GM20000 (cell line): ENCODE measurements at places on chromosomes 12 and 14.
A peak's percentile ranks its signal among the peaks of the same experiment; 100 is the strongest.

- no peak for DNase-seq
Observed at GRCh38 chr12:21828136-21828775, 53.8 kb upstream of the KCNJ8 start.

DNA sequence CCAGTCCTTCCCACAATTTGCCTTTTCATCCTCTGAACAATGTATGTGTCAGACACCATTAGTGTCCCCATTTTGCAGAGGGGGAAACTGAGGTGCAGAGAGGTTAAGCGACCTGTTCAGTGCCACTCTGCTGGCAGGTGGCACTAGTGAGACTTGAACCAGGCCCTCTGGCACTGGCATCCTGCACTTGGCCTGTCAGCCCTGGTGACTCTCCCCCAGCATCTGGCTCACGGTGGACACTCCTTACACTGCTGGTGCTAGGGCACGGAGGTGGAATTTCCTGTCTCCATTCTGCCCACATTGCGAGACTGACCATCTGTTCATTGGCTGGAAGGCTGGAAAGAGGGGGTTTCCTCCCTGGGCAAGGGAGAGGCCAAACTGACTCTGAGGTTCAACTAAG is 48.7 kb downstream of the CCNK start:
- DNase-seq = no peak

- DNase-seq = no peak
Observed at GRCh38 chr12:77151030-77151429, 85.7 kb upstream of the E2F7 start.

- no peak for DNase-seq
Observed at GRCh38 chr12:94326727-94327126, 132.9 kb downstream of the CEP83 start.

DNA sequence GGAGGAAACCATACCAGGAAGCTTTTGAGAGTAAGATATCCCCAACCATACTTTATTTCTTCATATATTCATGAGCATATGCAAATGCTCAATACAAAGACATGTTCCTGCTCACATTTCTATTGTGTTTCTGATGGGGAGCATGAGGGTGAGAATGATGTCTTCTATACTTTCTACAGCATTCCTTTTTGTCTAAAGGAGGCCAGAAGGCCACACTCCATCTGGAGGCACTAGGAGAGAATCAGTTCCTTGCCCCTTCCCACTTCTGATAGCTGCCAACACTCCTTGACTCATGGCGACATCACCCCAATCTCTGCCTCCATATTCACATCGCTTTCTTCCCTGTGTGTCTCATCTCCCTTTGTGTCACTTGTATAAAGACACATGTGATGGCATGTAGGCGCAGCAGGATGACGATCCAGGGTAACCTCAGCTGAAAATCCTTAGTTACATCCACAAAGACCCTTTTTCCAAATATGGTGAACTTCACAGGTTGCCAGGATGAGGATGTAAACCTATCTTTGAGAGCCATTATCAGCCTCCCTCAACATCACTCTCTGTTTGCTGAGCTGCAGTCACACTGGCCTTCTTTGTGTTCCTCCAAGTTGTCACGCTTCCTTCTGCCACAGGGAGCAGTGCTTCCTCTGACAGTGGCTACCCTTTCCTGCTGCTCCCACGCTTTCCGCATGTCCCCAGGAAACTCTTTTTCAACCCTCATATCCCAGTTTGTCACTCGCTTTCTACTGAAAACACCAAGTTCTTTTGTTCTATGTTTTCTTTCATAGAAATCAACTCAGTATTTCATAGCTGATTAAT is 96.9 kb downstream of the STXBP6 start:
- no peak for DNase-seq

- DNase-seq = no peak
Observed at GRCh38 chr12:113322343-113322742, 12.6 kb downstream of the SLC8B1 start.

GRCh38 chr12:88437226-88437625 is 143.0 kb downstream of the KITLG start:
- DNase-seq = no peak

- DNase-seq = no peak
Observed at GRCh38 chr12:75862692-75863471, 168.7 kb downstream of the PHLDA1 start.

DNA sequence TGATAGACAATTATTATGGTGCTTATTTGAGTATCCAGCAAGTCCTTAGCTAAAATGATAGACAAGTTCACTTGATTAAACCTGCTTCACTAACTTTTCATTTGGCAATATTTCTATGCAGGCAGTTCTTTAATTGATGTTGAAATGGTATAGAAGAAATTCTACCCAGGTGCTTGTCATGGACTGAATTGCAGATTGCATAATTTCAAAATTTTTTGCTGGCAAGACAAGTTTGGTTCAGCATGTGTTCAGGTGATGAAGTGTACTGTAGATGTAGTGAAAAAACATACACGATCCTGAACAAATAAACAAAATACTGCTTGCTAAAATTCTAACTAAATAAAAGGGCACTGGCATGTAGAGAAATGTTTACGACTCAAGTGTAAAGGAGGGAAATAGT is 189.0 kb downstream of the FOXA1 start:
- DNase-seq = no peak

GRCh38 chr12:79291711-79292110 is 399.1 kb downstream of the PAWR start:
- DNase-seq = no peak

DNA sequence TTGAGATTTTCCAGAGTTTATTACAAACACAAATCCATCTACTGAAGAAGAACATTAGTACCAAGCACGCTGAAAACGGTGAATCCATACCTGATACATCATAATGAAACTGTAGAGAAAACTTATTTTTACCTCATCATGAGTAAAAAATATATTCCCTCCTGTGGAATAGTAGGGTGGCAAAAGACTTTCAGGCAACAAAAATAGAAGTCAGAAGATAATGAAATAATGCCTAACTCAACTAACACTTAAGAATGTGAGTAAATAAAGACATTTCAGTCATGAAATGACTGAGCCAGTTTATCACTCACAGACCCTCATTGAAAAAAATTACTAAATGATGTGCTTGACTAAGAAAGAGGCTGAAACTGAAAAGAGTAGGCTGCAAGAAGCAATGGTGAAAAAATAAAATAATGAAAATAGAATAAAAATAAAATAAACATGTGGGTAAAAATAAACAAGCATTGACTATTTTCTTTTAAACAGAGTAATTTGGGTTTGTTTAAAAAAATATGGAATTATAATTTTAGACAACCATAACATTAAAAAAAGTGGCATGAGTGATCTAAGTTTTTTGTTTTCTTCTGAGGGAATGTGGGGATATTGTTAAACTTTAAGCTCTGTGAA is 148.6 kb downstream of the ASCL1 start:
- DNase-seq = peak; percentile 17

GRCh38 chr12:43103866-43104265 is 448.1 kb downstream of the ADAMTS20 start:
- no peak for DNase-seq

- no peak for DNase-seq
Observed at GRCh38 chr14:104334424-104335161, 196.2 kb downstream of the KIF26A start.

GRCh38 chr14:87656315-87656714 is 336.7 kb downstream of the GALC start:
- no peak for DNase-seq

DNA sequence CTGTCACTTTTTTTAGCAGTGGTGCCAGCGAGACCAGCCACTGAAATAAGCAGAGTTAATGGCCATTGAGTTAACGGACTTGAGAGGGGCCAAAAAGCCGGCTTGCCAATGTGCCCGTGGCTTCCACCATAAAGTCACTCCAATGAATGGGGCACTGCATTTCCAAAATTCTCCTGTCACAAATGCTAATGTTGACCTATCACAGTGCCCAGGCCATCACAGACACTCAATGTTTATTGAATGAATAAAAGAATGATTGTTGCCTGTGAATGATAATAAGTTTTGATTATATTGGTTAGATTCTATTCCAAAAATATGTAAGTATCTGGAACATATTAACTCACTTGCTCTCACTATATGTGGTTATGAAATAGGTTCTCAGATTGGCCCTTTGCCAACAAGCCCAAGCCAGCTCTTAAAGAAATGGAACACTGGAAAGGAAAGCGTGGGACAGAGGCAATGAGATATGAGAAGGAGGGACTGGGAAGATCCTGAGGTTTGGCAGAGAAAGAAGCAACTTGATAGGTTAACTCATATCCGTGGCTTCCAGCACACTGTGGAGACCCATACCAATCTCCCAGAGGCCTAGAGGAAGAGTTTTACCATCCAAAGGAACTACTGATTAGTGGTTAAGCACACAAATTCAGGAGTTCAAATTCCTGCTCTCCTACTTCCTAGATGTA is 108.7 kb downstream of the BTG1 start:
- no peak for DNase-seq

DNA sequence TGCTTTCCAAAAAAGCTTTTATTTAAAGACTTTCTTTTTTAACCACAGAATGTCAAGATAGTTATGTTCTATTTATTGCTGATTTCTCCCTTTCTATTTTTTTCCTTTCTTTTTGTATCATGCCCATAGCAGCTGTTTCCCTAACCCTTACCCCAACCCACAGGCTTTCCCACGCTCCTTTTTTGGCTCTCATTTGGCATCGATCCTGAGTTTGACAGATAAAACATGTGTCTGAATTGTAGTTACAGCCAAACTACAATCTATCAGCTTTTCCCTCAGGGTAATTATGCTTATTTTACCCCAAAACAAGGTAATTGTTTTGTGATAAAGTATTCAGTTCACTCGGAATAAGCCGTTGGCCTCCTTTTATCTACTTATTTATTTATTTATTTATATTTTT is 46.7 kb downstream of the PDE3A start:
- DNase-seq = no peak

- no peak for DNase-seq
Observed at GRCh38 chr12:62966990-62967506, 32.1 kb upstream of the PPM1H start.

DNA sequence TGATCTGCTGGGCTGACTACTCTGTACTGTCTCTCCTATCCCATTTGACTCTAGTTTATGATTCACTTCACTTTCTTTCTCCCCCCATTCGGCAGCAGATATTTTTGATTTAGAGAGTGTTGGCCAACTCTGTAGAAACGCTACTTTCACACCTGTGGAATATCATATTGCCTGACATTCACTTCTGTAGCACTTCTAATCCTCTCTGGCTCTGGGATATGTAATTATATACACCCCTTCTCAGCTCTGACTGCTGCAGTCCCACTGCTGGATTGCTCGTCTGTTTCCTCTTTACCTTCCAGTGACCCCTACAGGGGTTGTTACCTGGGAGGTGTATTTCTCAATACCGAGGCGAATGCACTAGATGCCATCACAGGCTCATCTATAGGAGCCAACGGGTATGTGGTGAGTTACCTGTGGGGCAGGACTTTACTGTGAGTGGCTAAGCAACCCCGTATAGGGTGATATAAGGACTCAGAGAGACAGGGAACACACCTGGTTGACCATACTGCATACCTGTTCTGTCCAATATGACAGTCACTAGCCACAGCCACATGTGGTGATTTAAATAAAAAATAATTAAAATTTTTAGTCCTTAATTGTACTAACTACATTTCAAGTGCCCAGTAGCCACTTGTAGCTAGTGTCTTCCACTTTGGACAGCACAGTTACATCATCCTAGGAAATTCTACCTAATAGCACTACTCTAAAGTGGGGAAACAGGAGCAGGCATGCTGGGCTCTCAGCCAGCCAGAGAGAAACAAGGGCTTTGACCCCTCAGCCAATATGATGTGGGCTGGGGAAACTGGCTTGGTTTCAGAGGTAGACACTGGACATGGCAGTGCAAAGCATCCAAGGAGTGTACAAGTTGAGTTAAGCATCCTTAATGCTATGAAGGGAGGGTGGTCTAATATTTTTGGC is 95.0 kb downstream of the C12orf75 start:
- no peak for DNase-seq

DNA sequence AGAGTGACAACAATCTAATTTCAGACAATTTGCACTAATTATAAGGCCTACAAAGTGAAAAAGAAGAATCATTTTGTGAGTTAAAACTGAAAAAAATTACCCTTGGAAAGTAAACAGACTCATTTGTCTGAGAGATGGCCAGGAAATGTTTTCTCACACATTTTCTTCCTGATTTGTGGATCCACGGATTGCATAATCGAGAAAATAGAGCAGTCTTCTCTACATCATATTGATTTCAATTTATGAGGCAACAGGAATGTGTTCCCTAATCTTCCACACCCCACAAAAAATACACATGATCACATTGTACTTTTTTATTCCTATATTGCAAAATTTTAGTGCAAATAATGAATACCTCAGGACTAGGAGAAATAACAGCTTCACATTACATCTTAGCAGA is 160.8 kb downstream of the CCER1 start:
- DNase-seq = no peak

DNA sequence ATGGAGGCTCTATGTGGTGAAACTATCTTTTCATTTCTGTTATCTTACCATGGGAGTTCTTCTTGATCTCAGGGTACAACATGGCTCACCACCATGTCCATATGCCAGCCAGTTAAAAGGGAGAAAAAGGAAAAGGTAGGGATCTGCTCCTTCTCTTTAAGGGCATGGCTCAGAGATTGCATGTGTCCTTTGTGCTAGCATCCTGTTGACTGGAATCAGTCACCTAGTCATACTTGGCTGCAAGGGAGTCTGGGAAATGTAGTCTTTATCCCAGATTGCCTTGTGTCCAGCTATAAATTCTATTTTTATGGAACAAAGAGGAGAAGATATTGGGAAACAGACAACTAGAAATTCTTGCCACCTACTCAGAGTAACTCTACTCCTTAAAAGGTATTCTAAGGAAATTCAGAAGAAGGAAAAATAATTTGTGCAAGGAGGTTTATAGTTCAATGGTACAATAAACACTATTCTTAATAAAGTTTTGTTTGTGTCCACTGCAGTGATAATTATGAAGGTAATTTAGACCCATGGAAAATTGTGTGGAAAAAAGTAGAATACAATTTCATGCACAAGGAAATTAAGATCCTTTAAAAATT is 86.4 kb upstream of the RPH3A start:
- no peak for DNase-seq

GRCh38 chr14:23573384-23574015 is 5.1 kb downstream of the JPH4 start:
- no peak for DNase-seq

- DNase-seq = no peak
Observed at GRCh38 chr14:40758076-40758475, 848.6 kb upstream of the LRFN5 start.
